Esophagus squamous epithelium (tissue), 5 donors: ENCODE measurements at places on chromosomes 16 and 17. TPM values are rescaled to one million over a fixed set of nuclear protein-coding genes. Genes with fewer than 3 reads are reported as not detected.

- no peak for DNase-seq
- no peaks in the 10 kb centered on the region for H3K4me1 ChIP-seq
- H3K36me3 ChIP-seq, result no peaks in the 10 kb centered on the region
- H3K27me3 ChIP-seq, result no peaks in the 10 kb centered on the region
- no peak overlapping the region for H3K27ac ChIP-seq
These were observed 47.3 kb upstream of the CMIP start for GRCh38 chr16:81397058-81397878.

Gene CACNA1H
- total RNA-seq, result 14.7 TPM

- no peaks in the 10 kb centered on the region for H3K4me1 ChIP-seq
- no peaks in the 10 kb centered on the region for H3K36me3 ChIP-seq
- no peak overlapping the region for H3K27ac ChIP-seq
- H3K27me3 ChIP-seq, result no peaks in the 10 kb centered on the region
These were observed 34.4 kb downstream of the NFAT5 start for GRCh38 chr16:69600202-69600601.

DNA sequence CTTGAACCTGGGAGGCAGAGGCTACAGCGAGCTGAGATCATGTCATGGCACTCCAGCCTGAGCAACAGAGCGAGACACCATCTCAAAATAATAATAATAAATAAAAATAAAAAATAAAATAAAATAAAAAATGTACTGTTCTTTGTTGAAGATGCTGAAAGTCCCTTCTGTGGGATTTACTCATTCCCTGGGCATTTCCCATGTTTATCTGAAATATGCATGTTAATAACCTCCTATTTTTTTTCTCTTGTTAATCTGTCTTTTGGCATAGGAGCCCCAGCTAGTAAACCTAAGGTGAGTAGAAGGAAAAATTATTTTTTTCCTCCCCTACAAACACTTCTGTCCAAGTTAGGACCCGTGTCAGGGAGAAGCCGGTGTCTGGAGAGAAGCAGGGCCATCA is 34.4 kb downstream of the TMEM92 start:
- H3K27ac ChIP-seq, result no peak overlapping the region
- H3K4me3 ChIP-seq, result no peak overlapping the region
- no peaks in the 10 kb centered on the region for H3K27me3 ChIP-seq

GRCh38 chr16:78211946-78212345 is 112.5 kb downstream of the WWOX start:
- H3K4me1 ChIP-seq, result peaks cover 40% of the 10 kb centered on the region
- no peak overlapping the region for H3K4me3 ChIP-seq
- H3K36me3 ChIP-seq, result no peaks in the 10 kb centered on the region
- H3K27me3 ChIP-seq, result no peaks in the 10 kb centered on the region
- no peak overlapping the region for H3K27ac ChIP-seq

DNA sequence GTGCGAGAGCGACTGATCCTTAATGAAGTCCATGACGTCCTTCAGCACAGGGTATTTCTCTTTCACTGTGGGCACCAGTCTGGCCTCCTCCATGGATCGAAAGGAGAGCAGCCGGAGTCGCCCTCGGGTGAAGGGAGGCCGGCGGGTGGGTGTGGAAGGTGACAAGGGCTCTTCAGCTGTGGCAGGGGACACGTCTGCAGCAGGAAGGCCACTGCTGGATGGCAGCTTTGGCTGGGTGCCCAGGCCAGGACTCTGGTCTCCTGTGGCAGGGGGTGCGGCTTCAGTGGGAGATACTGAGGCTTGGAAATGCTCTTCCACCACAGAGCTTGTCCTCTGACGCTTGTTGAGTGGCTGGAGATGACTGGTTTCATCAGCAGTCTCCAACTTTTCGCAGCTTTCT is 78.5 kb downstream of the ZZEF1 start:
- no peak overlapping the region for H3K27ac ChIP-seq
- no peaks in the 10 kb centered on the region for H3K4me1 ChIP-seq
- no peak overlapping the region for H3K4me3 ChIP-seq
- H3K36me3 ChIP-seq, result peaks cover 25% of the 10 kb centered on the region
- H3K27me3 ChIP-seq, result no peaks in the 10 kb centered on the region
- DNase-seq, result no peak

Gene NDRG4
- 29.0 TPM for total RNA-seq

- DNase-seq, result no peak
- no peaks in the 10 kb centered on the region for H3K27me3 ChIP-seq
- H3K36me3 ChIP-seq, result no peaks in the 10 kb centered on the region
- peaks cover 10% of the 10 kb centered on the region for H3K4me1 ChIP-seq
- H3K27ac ChIP-seq, result no peak overlapping the region
These were observed 17.9 kb upstream of the TMIGD1 start for GRCh38 chr17:30351735-30352134.

Gene CPNE7
- total RNA-seq, result 2.5 TPM

DNA sequence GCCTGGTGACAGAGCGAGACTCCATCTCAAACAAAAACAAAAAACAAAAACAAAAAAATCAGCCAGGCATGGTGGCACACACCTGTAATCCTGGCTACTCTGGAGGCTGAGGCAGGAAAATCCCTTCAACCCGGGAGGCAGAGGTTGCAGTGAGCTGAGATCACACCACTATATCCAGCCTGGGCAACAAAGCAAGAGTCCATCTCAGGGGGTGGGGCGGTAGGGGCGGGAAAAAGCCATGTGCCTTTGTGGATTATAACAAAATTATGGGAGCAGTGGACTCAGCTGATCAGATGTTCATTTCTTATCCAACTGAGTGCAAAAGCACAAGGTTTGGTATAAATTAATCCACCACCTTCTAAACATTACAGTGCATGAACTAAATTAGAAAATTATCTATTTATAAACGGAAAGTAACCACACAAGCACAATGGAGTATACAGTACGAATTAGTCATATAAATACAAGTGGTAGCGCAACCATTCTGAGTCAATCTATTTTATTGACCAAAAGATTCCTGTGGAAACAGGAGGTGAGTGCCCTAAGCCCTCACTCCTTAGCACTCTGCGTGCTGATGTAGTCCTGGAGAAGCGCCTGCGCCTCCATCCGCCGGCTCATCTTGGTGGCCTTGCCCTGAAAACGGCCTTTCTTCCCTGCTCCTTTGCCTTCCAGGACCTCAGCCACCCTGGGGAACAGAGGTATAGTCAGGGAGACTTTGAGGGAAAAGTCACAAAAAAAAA is 14.0 kb downstream of the AARSD1 start:
- no peak overlapping the region for H3K4me3 ChIP-seq
- no peak overlapping the region for H3K27ac ChIP-seq
- H3K36me3 ChIP-seq, result peaks cover 81% of the 10 kb centered on the region

Gene HP
- 2.9 TPM for total RNA-seq
